ENCODE measurements at places on chromosomes 12 and 14. TPM values are rescaled to one million over a fixed set of nuclear protein-coding genes. Genes with fewer than 3 reads are reported as not detected.

DNA sequence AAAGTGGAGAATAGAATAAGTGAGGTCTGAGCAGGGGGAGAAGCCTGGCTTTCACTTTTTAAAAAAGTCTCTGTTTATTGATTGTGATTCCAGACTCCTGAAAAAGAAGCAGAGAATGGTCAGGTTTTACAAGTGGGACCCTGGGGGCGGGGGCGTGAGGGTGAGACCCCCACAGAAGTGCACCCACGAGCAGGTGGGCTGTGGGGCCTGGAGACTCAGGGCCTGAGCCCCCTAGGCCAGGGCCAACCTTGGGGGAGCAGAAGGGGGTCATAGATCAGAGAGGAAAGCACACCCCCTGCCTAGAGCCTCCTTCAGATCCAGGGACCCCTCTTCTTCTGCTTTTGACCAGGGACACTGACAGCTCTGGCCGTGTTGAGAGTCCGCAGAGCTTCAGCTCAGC, 180.3 kb downstream of the ADGRD1 start:
- no peak for DNase-seq

The PDE3A gene
- total RNA-seq, result 12.7 TPM

The NRL gene
- total RNA-seq, result 2.0 TPM

GRCh38 chr12:26080911-26081310, 43.9 kb downstream of the BHLHE41 start:
- no peak for DNase-seq

The FAIM2 gene
- 0.29 TPM for total RNA-seq

- no peak for DNase-seq
Measured at GRCh38 chr12:66679461-66680084, 697 bp upstream of the GRIP1 start.

GRCh38 chr14:82778601-82779000, 1244.9 kb upstream of the SEL1L start:
- DNase-seq, result no peak

The DLGAP5 gene
- total RNA-seq, result 24.5 TPM

- no peak for DNase-seq
Measured at GRCh38 chr14:61492474-61492873, 171.1 kb downstream of the PRKCH start.

- no peak for DNase-seq
Measured at GRCh38 chr14:29278301-29279263, 512.0 kb downstream of the FOXG1 start.

The RHEBL1 gene
- total RNA-seq, result 0.43 TPM

GRCh38 chr14:74491956-74492775, 939 bp downstream of the NPC2 start:
- no peak for DNase-seq

GRCh38 chr12:29131539-29131938, 17.5 kb upstream of the FAR2 start:
- no peak for DNase-seq

DNA sequence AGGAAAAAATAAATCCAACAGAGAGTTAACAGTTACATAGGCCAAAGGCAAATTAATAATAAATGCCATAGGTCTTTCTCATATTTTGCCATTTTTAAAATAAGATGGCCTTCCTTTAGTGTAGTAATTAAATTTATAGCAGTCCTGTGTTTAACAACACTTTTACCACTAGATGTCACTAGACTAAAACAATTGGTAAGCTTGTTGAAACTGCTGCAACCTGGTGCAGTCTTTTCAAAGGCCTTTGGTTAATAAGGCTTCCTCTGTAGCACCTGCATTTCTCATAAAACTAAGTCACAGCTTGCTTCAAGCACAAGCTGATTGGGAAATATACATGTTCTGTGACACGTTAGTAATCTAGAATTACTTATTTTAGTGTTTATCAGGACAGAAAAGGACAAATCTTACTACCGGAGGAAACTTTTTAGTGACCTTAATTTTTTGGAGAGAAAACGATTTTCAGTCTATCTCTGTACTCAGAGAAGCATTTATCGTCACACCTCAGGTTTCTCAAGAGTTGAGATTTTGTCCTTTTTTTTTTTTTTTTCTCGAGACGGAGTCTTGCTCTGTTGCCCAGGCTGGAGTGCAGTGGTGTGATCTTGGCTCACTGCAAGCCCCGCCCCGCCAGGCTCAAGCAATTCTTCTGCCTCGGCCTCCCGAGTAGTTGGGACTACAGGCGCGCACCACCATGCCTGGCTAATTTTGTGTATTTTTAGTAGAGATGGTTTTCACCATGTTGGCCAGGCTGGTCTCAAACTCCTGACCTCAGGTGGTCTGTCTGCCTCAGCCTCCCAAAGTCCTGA, 20.0 kb downstream of the BORCS5 start:
- DNase-seq, result no peak

DNA sequence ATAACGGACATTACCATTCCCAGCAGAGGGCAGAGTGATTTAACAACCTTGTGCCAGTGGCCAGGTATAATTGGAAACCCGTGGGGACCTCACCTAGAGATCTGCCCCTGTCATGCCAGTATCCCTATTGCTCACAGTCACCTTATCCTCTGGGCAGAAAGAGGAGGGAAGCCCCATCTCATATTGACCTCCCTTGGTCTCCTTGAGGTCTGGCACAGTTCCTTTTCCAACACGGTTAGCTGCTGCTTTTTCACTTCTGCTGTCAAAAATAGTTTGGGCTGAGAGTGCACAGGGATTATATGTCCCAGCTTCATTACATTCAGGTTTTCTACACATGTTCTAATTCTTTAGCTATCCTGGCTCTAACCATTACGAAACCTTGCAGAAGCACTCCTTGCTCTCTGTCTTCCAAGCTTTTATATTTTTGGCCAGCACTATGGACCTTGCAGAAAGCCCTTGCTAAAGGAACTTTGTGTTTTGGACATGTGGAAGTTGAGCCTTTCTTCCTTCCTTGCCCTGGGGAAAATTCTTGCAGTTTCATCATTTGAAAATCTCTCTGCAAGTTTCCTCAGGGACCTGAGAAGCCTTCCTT, 111.7 kb upstream of the MIS18BP1 start:
- DNase-seq, result no peak
